ENCODE measurements at places on chromosomes 1 and 21.
A peak's percentile ranks its signal among the peaks of the same experiment; 100 is the strongest.

GRCh38 chr1:169307176-169307575, 60.4 kb downstream of the NME7 start:
- no peak for DNase-seq

- DNase-seq: no peak
These were observed 3.3 kb downstream of the NCSTN start for GRCh38 chr1:160346463-160346862.

DNA sequence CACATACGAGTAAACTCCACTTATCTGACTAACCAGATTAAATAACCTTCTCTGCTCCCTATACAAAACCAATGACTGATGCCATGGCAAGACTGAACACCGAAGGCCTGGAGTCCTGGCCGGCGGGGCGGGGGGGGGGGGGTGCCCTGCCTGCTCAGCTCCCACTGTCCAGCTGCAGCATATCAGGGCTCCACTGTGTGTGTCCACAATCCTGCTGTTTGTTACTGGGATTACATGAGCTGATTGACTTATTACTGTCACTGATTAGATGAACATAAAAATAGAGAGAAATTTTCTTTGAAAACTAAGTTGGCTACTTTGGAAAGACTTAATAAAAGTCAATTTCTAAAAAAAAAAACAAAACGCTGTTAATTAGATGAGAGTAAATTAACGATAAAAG, 24.9 kb downstream of the TMEM63A start:
- no peak for DNase-seq

- DNase-seq: no peak
These were observed 1.0 kb upstream of the SYNJ1 start for GRCh38 chr21:32728848-32729247.

GRCh38 chr1:33743221-33743998, 120.5 kb upstream of the HMGB4 start:
- DNase-seq: no peak

GRCh38 chr1:223102797-223103533, 40.1 kb downstream of the TLR5 start:
- DNase-seq: no peak

DNA sequence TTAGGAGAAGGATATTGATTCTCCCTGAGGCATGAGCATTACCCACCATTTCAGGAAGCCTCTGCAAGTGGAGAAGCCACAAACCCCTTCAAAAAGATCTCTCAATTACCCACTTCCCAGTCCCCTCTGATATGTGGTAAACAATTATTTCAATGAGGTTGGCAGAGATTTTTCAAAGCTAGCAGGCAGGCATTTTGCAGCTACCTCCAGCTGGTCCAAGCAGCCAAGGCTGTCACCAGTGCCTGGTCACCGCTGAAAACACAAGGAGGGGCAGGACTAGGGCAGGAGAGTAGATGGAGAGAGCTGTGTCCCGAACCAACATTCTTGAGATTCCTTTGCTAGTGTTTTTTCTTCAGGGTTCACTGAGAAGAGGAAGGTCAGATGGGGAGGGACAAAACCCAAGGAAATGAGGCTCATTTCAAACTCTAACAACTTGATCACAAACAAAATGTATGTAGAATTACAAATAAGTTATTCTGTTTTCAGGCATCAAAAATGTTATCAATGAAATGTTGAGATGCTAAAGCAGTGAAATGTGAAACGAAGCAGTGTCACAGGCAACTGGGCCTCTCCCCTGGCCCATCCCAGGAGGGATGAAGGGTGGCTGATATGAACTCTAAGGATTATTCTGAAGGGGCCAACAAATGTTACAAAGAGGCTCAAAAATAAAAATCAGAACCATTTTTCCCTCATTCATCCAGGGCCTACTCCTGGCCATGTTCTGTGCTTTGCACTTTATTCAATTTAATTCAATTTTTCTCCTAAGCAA, 22.3 kb downstream of the APP start:
- peak; percentile 53 for DNase-seq

DNA sequence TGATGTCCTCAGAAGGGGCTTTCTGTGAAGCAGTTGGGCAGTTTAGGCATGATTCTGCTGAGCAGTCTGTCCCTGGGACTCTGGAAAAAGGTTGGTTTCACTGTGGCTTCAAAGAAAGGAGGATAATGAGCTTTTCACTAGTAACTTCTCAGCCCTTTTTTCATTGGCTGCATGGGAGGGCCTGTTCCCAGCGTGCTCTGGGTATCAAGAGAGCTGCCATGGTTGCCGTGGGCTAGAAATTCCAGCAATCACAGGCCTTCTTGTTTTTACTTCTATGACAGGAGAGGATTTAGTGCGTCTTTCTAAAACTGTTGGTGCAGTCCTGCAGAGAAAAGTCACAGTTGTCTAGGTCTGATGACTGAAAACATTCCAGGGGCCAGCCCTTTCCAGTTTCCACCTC, 7.2 kb downstream of the SZRD1 start:
- DNase-seq: no peak

DNA sequence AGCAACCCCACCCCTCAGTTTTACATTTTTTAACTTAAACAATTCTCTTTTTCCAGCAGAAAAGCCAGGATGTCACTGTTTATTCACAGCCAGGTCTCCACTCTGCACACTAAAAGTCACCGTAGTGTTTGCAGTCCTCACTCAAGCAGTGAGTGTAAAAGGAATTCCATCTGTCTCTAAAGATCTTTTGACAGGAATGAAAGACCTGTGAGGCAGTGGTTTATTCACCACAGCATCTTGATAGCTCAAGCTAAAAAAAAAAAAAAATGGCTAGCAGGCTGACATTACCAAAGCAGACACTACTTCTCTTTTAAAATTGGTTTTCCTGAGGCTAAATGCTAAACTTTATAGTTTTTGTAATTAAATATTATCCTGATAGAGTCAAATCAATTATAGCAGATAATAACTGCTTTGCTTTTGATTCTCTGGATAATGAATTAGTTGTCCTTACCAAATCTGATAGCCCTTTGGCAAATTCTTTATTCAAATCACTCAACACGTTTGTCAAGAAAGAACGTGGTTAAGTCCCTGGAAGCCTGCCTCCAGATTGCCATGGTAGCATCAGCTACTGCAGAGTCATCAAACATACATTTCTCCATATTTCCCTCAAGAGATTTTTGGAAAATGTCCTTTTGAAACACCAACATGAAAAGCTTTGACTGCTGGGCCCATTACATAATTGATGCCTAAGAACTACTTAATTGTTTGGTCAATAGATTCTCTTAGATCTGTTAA, 22.2 kb upstream of the SLC5A9 start:
- no peak for DNase-seq

DNA sequence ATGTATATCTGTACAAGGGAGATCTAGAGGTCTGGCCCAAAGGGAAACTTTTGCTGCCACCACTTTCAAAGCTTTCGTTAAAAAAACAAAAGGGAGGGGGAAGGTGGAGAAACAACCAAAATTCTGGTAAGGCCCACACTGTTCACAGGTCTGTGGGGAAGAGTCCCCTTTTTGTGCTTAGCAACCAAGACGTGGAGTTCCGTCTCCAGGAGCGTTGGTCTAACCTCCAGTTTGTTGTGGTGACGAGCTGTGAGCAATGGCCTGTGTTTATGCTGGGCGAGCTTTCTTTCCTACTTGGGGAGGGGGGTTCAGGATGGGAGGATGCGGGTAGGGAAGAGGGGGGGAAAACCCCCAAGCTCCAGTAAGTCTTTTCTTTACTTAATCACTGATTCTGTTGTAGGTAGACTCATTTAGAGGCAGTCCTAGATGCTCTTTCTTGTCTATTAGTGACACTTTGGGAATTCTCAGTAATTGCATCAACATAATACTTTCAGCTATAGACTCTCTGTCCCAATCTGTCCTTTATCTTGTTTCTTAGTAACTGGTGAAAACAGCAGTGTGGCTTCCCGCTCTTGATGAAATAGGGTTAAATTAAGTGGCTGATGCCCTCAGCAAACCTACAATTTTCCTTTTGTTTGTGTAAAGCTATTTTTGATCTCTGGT, 1.5 kb downstream of the HIPK1 start:
- no peak for DNase-seq

- DNase-seq: no peak
These were observed 65.4 kb upstream of the IPO9 start for GRCh38 chr1:201763455-201764140.

DNA sequence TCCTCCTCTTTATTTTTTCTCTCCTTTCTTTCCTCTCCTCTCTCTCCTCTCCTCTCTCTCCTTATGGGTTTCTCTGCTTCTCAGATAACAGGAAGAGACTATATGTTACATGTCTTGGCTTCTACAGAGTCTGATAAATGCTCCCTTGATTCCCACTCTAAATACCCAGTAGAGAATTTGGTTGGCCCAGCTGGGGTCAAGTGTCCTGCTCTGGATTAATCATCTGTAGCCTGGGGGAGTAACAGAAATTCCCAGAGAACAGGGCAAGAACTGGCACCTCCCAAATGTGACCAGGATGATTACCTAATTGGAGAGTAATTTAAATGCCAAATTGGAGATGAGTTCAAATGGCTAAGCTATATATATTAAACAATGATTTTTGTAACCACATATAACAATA, 146.1 kb upstream of the LMO4 start:
- no peak for DNase-seq

DNA sequence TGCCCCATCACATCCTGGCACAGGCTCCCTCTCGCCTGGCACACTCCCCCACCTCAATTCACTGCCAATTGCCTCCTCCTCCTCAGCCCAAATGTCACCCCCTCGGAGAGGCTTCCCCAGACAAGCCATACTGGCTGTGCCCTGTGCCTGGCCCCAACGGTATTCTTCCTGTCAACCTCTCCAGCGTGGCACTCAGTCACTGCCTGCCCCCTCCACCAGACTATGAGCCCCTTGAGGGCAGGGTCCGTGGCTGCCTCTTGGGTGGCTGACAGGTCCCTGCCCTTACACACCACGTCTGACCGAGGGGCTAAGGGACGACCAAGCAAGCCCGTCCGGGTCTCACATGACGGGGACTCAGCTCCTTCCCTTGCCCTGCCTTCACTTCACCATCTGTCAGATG, 74.9 kb downstream of the MRPL37 start:
- DNase-seq: no peak

DNA sequence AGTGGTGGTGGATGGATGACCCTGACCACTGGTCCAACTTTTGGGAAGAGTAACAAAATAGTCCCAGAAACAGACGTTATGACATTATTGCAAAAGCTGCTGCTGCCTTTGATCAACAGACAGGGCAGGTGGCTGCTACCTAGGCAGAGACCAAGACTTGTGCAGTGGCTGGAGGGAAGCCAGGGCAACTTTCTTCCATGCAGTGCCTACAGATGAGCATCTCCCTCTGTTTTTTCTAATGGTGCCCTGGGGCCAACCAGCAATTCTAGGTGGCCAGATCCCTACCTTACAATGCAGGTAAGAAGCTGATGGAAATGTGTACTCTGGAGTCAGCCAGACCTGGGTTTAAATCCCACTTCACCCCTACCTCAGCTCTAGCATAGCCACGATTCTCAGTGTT, 283.1 kb upstream of the POU3F1 start:
- DNase-seq: no peak

GRCh38 chr1:12028957-12029511, 9.7 kb downstream of the MIIP start:
- DNase-seq: no peak

GRCh38 chr1:24110642-24111261, 1.2 kb downstream of the MYOM3 start:
- no peak for DNase-seq

- no peak for DNase-seq
These were observed 53.8 kb downstream of the ITPKB start for GRCh38 chr1:226685196-226685820.

- no peak for DNase-seq
These were observed 109.8 kb downstream of the HMCN1 start for GRCh38 chr1:185843986-185844385.

DNA sequence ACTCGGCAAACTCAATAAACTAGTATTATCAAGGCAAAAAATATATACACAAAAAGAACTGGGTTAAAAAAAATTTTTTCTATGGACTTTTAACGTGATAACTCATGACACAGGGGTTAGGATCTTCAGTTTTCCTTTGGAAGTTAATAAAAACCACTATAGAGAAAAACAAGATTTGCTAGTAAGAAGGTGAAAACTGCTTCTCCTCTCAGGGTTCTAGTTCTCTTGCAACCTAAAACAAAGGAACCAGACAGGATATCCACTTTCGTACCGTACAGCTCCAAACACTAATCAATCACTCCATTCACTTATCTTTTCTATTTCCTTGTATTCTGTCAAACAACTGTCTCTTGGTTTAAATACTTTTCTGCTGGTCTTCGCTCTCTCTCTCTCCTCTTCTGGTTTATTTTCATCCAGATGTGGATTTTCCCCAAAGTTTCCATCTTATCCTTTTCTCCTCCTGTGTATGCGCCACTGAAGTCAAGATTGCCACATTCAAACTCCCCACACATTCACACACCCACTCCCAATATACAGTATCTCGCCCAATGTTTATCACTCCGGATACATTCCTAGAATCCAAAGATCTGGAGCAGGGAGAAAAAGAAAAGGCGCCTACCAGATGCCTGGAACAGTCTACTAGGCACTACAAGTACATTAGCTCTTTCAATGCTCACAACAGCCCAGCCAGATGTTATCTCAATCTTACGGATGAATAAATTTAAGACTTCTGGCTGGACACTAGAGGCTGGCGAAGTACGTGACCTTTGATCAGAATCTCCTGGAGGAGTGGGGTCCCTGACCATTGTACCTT, 775 bp upstream of the PRPF38B start:
- no peak for DNase-seq

GRCh38 chr1:234188454-234188792, 184.8 kb upstream of the COA6 start:
- DNase-seq: no peak
